ENCODE measurements at places on chromosomes 7 and 10. TPM values are rescaled to one million over a fixed set of nuclear protein-coding genes. Genes with fewer than 3 reads are reported as not detected.

- DNase-seq = no peak
Measured at GRCh38 chr7:48105045-48105444, 16.0 kb downstream of the UPP1 start.

GRCh38 chr7:129376076-129376777, 58.0 kb upstream of the STRIP2 start:
- DNase-seq = no peak

- no peak for DNase-seq
Measured at GRCh38 chr7:67445728-67446127, 449.1 kb downstream of the TYW1 start.

DNA sequence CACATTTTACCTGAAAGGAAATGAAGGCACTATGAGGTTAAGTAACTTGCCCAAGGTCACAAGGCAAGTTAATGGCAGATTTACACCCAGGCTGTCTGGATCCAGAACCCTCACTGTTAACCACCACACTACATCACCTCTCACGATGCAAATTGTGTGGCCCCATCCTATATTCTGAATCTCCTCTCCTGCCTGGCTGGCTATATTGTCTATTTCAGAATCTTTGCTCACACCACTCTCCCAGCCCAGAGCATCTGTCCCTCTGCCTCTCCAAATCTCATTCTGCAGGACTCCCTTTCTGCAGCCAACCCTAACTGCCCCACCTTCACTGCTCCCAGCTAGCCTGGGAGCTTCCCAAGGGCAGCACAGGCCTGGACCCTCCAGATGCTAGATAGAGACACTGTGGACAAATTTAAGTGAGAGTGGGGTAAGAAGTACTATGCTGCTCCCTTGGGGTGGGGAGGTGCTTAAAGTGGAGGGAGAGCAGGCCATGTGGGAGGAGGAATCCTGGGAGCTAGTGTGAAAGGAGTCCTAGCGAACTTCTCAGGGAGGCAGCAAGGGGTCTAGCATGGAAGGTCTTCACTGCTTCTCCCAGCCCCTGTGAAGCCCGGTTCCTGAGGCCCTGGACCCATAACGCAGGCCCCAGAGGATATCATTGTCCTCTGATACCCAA, 786 bp downstream of the CUEDC2 start:
- DNase-seq = no peak

- DNase-seq = no peak
Measured at GRCh38 chr7:51543801-51544553, 227.4 kb upstream of the COBL start.

- no peak for DNase-seq
Measured at GRCh38 chr7:122847871-122848473, 38.3 kb downstream of the CADPS2 start.

- no peak for DNase-seq
Measured at GRCh38 chr10:86922553-86922961, 34.9 kb downstream of the MMRN2 start.

GRCh38 chr7:106681815-106682495, 21.0 kb upstream of the CCDC71L start:
- DNase-seq = no peak

STEAP4 gene
- polyA plus RNA-seq = 0.19 TPM

PCDH15 gene
- polyA plus RNA-seq = 0.87 TPM

Measured in brain (organoid and tissue), 16 donors.